ENCODE measurements at places on chromosomes 2 and 18.
A peak's percentile ranks its signal among the peaks of the same experiment; 100 is the strongest.

GRCh38 chr2:120686511-120687168, 49.0 kb upstream of the GLI2 start:
- no peak for DNase-seq

DNA sequence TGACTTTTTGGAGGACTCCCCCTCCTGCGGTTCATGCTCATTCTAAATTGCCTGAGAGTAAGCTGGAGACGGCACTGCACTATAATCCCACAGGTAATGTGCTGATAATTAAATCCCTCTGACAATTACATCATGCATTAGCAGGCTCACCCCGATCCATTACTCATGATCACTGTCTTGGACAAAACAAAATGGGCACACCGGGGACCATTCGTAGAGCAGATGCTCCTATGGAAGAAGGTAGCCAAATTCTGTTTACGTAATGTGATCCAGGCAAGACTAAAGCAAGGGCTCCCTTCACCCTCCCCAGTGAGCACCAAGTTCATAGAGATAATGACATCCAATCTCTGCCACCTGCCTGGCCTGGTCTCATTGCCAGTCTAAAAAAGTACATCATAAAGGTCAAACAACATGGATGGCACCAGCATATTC, 657.1 kb upstream of the SOX11 start:
- DNase-seq: no peak

GRCh38 chr2:86195808-86196387, 636 bp upstream of the IMMT start:
- no peak for DNase-seq

DNA sequence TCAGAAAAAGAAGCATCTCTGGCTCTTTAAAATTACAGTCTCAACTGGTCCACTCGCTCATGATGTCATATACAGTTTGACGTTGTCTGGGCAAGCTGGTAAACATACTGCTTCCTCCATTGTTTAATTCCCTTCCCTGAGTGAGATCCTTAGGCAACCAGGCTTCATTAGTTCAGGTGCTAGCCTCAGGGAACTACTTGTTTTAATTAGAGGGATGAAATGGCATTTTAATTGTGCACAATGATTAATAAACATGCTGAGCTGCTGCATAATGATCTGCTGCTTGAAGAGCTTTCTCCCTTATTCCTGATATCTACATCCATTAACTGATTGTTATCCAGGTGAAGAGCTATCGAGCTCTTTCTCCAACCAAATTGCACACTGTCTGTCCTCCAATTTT, 195.6 kb upstream of the ETAA1 start:
- no peak for DNase-seq

DNA sequence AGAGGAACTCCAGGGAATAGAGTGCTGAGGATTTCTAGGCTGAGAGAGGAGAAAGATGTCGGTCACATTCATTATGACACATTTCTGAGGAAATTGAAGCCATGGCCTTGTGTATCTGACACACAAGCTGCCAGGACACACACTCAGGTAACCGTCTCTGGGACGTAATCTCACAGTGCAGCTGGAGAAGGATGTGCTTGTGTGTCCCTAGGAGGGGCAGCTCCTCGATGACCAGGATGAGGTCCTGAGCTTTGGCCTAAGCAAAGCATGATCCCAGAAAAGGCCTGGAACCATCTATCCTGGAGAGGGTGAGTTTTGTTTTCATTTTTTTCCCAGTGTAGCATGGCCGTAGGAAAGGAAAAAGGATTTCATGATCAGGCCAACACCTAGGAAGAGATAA, 102.2 kb downstream of the CAPN13 start:
- DNase-seq: no peak

DNA sequence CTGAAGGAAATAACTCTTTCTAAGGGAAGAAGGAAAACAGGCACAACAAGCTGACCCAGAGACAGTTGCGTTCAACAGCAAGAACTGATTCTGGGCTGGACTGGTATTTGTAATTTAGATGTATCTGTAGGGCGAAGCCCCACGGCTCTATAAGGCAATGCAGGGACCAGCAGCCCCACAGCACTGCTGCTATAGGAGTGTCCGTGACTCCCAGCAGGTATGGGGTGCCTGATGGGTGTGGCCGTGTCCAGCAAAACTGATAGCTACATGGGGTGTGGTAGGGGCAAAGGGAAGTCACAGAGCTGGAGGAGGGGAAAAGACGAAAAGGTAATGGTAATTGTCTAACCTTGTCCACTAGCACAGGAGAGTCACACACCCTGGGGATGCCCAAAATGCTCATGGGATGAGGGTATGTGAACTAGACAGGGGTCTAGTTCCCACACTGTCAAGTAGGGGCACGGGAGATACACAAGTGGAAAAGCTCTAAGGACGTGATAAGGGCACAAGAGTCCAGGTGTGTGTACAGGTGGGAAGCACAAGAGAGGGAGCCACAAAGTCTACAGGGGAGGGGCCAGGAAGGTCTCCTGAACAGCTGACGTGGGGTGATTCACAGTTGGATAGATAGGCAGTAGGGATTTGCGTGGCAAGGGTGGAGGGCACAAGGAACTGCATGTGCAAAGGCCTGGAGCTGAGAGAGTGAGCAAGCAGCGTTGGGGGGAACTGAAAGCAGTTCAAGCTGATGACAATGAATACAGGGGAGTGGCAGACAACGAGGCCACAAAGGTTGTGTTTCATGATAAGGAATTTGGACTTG, 48.5 kb upstream of the ASPRV1 start:
- peak; percentile 78 for DNase-seq

DNA sequence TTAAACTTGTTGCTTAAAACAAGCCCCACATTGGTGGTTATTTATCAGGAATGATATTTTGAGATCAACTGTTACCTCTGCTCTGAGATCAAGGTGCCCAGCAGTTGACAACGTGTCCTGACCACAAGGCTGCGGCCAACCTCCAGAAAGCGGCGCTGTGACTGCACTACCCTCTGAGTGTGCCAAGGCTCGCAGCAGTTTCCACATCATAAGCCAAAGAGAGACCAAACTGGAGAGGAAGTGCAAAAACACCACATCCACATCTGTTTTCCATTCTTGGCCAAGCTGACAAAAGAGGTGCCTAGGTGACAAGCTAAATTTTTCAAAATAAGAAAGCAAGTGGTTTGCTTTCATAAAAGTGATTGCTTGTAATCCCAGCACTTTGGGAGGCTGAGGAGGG, 410.8 kb upstream of the POU3F3 start:
- DNase-seq: no peak

DNA sequence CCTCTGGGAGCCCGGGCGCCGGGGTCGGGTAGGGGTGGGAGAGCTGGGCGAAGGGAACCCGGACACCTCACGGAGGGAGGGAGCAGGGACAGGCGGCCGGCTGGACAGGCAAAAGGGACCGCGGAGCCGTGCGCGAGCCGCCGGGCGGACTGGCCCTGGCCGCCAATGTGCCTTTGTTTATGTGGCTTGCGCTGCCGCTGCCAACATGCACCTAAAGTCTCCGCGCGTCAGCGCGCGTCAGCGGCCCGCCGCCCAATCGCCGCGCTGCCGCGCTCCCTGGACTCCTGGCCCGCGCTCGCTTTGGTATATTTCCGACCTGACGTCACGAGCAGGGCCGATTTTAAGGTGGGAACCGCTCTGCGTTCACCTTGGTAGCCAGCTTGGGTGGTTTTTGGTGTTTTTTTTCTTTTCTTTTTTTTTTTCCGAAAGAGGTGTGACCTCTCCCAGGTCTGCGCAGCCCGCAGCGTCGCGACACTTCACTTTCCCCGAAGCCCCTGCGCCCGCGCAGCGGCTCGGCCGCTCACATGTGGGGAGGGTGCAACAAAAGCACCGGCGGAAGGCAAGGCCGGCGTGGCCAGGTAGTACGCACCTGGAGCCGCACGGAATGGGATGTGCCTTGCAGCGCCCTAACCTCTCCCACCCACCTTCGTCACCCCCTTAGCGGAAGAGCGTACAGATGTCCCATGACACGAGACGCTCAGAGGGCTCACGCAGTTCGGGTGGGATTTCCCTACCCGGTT, at the start of gene NR4A2:
TSS of gene NR4A2 (minus strand) at position 188 of the 740 bp plus-strand sequence. CDS start 2,535 bp downstream, outside the sequence.
- DNase-seq: peak; percentile 95

DNA sequence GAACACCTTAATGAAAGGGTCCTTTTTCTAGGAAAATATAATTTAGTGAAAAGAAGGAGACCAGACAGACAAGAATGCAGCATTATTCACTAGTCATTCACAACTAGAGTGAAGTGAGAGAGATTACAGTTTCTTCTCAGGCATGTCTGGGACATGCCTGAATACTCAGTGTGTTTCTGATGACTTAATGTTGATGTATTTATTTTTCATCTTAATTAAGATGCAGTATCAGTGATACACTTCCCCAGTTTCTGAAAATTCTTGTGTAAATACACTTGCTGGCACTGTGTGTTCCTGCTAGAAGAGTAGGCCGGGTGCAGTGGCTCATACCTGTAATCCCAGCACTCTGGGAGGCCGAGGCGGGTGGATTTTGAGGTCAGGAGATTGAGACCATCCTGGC, 143.6 kb downstream of the MYO3B start:
- DNase-seq: no peak

GRCh38 chr18:8657873-8658470, 47.4 kb upstream of the MTCL1 start:
- DNase-seq: no peak

DNA sequence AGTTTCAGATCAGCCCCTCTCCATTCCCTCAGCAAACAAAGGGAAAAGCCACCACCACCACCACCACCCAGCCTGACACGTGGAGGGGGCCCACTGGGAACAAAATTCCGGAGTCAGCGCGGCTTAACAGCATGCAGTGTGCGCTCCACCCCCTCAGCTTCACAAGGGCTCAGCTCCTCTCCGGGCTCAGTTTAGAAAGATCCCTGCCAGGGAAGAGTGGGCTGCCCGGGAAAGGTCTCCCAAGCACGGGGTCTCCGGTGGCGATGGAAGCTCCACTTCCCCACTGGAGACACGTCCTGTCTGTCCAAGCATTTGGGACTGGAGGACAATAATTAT, 55.7 kb downstream of the SNORC start:
- DNase-seq: no peak

GRCh38 chr2:238938401-238939055, 90.6 kb downstream of the TWIST2 start:
- DNase-seq: peak; percentile 59

DNA sequence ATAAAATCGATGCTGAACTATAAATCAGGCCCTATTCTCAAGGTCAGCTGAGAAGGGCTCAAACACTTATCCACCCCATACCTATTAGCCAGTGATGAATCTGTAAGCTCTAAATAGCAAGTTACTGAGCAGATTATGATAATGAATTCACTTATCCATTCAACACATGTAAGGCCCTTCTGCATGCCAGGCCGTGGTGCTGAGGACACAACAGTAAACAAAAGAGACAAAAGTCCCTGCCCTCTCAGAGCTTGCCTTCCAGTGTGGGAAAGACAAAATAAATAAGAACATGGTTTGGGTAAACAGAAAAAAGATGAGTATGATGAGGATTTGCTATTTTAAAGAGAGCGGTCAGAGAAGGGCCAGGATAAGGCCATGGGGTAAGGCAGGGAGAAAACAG, 11.7 kb downstream of the TTC32 start:
- DNase-seq: no peak

GRCh38 chr2:182827182-182827879, 39.1 kb downstream of the FRZB start:
- no peak for DNase-seq

GRCh38 chr2:37928377-37928776, 3.3 kb downstream of the RMDN2 start:
- no peak for DNase-seq

DNA sequence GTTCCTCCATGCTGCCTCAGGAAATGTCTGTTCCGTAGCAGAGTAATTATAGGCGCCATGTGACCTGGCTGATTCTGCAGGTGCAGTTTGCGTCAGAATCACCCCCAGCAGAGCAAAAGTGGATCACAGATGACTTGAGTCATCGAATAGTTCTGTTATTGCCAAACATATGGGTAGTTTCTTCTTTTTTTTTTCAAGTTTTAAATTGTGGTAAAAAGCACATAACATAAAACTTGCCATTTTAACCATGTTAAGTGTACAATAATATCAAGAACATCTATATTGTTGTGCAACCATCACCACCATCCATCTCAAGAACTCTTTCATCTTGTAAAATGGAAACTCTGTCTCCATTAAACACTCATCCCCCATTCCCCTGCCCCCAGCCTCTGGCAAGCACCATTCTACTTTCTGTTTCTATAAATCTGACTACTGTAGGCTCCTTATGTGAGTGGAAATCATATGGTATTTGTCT, 177.7 kb upstream of the TWIST2 start:
- DNase-seq: no peak

DNA sequence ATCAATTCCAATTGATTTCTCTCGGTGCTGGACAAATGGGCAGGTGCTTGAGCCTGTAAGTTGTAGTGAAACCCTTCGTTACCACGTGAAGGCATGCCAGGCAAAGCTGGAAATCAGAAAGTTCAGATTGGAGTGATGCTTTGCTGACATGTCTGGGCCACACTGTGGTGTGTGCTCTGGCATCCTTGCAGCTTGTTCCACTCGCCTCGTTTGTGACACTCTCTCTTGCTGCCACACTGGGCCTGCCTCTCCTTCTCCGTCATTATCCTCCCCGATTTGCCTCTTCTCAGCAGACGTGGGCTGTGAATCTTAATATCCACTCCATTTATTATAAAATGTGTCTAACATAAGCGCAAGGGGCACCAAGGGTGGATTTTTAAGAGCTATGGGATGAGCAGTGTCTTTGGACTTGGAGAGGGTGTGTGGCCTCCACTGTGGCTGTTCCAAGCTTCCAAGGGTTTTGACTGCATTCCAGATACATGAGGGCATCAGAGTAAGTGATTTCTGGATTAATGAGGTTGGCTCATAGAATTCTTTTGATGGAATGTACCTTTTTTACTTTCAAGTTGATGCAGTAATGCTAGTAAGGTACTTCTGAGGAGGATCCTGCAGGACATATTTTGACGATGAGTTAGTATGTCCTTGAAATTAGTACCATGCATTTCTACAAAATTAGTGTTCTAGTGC, 238.8 kb downstream of the TPGS2 start:
- DNase-seq: no peak

GRCh38 chr2:215878476-215879063, 134.8 kb downstream of the MREG start:
- no peak for DNase-seq

GRCh38 chr2:43136876-43137275, 89.5 kb downstream of the ZFP36L2 start:
- DNase-seq: no peak

GRCh38 chr2:98702127-98702802, 28.7 kb downstream of the MGAT4A start:
- peak; percentile 84 for DNase-seq

GRCh38 chr2:18753722-18754121, 164.4 kb upstream of the NT5C1B start:
- DNase-seq: no peak

- DNase-seq: no peak
Measured at GRCh38 chr2:69452687-69453086, 15.5 kb upstream of the NFU1 start.

GRCh38 chr2:55620123-55620779, 2.8 kb upstream of the PPP4R3B start:
- DNase-seq: no peak

DNA sequence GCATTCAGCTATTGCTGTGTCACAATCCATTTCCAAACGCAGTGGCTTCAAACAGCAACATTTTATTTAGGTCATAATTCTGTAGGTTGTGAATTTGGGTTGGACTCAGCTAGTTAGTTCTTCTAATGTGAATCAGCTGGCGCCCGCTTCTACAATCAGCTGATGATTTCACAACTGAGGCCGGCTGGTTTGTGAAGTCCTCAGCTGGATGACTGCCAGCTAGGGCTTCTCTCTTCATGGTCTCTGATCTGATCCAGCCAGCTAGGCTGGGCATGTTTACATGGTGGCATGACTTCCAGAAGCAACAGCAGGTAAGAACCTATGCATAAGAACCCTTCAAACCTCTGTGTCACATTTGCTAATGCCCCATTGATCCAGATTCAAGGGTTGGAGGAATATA, 172.0 kb downstream of the SLC4A10 start:
- DNase-seq: no peak

GRCh38 chr2:8586457-8587051, 95.3 kb upstream of the ID2 start:
- no peak for DNase-seq
